CD8-positive, alpha-beta memory T cell (primary cell): ENCODE measurements at places on chromosomes 5 and 9. TPM values are rescaled to one million over a fixed set of nuclear protein-coding genes. Genes with fewer than 3 reads are reported as not detected.

DNA sequence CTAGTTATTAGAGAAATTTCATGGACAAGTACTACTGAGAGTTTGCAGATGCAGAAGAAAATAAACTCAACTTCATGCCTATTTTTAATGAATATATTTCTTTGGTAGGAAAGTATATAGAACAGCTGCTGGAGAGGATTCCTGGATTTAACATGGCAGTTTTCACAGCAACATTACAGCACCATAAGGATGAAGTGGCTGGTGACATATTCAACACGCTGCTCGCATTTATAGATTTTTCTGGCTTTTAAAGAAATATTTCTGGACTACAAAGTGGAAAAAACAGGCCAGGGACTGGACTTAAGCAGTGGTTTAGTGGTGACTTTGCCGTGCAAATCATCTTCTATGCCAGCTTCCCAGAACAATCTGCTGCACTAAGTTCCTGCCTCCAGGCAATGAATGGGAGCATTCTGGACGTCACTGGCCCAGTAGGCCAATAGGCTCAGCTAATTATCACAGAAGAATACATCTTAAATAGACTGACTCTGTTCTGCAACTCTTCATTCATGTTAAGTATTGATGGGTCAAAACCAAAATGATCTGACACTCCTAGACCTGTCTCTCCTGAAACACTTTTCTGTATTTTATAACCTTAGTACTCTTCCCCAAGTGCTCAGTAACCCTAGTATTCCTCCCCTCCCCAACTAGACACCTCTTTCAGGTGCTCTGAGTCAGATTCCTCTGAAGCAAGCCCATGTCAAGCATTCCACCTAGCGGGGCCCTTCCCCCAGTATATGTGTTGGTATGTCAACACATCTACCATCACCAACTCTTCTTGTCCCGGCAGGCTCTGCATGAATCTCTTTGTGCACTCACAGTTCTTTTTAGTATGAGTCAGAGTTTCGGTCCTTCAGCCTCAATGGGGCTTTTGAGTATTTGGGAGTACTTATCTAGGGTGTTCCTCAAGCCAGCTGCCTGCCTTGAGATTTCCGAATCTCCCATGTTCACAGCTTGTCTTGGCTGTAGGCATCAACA is 625.5 kb downstream of the CHSY3 start:
- no peak for DNase-seq

DNA sequence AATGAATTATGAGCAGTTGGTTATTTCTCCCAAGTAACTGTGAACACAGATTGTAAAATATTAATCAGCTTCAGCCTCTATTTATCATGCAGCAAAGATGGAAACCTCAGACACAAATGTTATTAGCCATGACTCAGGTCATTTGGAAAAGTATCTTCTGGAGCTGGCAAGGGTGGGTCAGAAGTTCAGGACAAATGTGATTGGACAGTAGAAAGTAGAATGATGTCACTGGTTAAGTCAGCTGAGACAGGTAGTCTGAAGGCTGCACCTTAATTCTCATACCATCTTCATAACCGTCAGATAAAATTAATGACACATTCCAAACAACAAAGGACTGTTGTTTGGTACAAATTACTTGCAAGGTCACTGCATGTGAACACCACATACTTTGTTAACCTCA is 140.2 kb downstream of the EMB start:
- DNase-seq: no peak

DNA sequence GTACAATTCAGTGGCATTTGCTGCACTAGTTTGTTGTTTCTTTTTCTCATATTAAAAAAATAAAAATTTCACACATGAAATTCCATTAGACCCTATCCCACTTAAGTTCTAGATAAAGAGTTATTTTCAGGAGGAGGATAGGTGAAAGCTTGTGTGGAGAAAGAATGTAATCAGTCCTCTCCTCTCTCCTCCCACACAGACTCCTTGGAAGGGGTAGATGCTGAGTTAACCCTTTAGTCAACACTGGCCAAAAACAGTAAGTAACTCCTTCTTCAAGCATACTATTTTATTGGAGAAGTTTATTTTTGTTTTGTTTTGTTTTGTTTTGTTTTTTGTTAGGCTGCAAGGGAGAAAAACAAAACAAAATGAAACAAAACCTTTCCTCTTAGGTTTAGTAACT is 30.6 kb upstream of the LMNB1 start:
- no peak for DNase-seq

GRCh38 chr5:123150089-123150488 is 61.0 kb downstream of the PRDM6 start:
- DNase-seq: no peak

DNA sequence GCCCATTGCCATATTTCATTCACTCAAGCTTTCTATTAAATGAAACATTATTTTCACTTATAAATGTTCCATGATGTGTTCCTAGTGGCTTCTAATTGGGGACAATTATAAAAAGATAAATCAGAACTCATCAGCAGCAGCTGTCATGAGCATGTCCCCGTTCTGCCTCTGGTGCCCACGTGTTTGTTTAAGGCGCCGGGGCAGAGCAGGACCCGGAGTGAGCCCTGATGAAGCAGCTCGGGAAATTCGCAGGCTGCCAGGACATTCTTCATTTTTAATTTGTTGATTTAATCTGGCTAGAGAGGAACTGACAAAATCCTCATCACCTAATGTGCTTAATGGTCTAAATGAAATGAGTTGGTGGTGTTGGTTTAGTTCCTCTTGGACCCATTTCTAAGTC is 475.0 kb downstream of the CTNND2 start:
- no peak for DNase-seq

GRCh38 chr5:149224282-149224681 is 47.4 kb upstream of the AFAP1L1 start:
- no peak for DNase-seq

- no peak for DNase-seq
Observed at GRCh38 chr5:179152941-179153340, 92.8 kb downstream of the ZNF354C start.

- no peak for DNase-seq
Observed at GRCh38 chr9:79779901-79780300, 208.1 kb downstream of the TLE4 start.

TMEM8B gene
- total RNA-seq: 3.0 TPM

LCN10 gene
- 1.1 TPM for total RNA-seq

DNA sequence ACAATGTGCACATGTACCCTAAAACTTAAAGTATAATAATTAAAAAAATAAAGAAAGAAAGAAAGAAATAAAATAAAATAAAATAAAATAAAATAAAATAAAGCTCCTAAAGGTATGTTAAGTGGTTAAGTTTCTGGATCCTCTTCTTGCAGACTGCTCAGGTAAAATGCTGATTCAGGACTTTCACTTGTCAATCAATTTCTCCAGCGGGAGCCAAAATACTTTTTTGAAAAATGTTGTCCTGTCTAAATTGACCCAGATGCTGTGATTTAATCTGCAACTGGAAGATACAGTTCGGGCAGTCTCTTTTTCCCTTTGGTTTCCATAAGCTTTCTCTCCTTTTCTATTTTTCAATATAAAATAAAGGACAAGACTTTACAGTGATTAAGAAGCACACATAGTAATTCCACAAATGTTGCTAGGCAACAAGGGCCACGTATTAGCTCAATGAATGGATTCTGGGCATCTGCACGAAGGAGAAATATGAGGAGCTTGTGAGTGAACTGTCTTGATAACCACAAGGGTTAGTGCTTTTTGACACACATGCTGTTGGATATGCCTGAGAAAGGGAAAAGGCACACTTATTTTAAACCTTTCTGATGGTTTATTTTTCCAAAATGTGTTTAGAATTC is 38.6 kb downstream of the HTR4 start:
- no peak for DNase-seq

DNA sequence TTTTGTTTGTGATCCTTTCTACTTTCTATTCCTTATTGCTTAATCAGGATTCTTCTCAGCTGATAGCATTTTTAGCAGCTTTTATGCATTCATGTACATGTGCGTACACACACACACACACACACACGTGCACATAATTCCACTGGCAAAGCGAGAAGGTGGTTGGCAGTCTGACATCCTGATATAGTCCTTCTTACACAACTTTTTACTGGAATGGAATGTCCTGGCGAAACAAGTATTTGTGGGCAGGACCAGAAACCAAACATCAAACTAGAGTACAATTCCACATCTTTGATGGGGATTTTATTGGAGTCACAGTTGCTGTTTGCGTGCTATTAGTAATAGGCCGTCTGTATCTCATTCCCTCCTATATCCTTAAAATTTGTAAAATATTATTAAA is 356.5 kb downstream of the CCDC171 start:
- no peak for DNase-seq

PTBP3 gene
- total RNA-seq: 118 TPM

GRCh38 chr5:79448336-79448735 is 65.6 kb downstream of the HOMER1 start:
- DNase-seq: no peak

CSF1R gene
- total RNA-seq: 2.7 TPM

SMIM27 gene
- 18.1 TPM for total RNA-seq
